ENCODE measurements at places on chromosomes 5 and 9.

GRCh38 chr9:30116673-30117217 is 2267.7 kb upstream of the ACO1 start:
- DNase-seq = no peak

DNA sequence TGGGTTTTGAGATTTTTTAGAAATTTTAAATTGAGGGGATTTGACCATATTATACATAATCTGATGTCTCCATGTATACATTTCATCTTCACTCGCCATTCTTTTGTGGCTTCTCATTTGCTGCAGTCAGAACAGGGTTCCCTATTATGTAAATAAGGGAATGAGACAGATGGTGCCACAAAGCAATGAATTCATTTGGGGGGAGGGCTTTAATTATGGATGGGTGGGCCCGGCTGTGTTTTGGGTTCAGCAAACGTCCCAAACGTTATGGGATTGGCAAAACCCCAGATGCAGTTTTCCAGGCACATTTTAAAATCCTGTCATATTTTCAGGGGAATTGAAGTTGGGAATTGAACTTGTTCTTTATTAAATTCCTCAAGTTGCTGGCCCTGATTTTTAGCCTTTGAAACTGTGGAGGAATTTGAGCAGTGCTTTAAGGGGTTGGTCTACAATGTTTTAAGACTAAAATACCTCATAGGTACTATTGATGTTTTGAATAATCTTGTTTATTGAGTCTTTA is 558.5 kb upstream of the ZNF462 start:
- no peak for DNase-seq

DNA sequence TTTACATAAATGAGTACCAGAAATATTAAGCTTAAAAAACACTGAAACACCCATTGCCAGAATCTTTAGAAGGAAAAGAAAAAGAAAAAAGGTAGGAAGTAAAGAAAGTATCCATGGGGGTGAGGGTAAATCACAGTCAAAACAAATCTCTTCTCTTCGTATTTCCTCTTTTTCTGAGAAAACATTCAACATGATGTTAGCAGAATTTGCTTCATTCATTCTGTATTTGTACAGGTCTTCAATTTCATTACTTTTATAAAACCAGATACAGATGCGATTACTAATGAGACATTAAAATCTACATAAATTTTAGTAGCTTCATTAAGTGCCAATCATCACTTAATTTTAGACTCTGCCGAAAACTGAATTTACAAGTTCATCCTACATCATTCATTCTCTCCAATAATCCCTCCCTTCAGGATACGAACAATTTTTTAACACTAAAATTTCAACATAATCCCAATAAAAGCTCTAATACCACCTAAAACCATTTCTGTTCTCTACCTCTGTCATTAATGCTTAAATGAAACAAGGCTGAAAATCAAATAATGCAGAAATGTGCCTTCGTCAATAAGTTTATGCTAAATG is 7.0 kb downstream of the NR3C1 start:
- no peak for DNase-seq

DNA sequence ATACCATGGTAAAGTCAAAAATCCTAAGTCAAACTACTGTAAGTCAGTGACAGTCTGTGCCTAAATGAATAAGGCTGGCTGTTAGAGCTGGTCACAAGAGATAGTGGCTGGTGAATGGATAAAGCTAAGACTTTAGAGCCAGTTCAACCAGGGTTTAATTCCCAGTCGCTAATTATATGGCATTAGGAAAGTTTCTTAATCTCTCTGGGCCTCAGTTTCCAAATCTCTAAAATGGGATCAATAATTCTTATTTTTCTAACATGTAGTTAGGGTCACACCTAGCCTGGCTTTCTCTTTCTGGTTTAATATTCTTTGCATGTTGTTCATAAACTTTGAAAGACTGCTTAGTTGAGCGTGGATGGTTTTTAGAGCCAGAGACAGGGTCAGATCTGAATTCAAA is 64.8 kb downstream of the SMIM15 start:
- DNase-seq = no peak

DNA sequence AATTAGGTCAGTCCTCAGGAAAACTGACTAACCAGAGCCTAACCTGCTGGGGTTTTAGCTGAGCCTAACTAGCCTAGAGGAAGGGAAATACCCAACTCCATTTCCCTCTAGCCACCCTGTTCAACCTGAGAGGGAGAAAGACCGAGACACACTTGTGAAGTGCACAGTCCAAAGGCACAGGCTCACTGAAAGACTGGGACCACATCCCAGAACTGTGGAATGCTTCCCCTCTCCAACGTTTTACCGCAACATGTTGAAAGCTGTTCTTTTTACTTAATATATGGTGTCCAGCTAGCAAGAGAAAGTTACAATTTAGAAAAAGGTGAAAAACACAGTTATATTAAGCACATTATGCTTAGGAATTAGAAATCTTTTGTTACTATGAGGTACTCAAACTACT is 76.8 kb upstream of the SIMC1 start:
- no peak for DNase-seq

DNA sequence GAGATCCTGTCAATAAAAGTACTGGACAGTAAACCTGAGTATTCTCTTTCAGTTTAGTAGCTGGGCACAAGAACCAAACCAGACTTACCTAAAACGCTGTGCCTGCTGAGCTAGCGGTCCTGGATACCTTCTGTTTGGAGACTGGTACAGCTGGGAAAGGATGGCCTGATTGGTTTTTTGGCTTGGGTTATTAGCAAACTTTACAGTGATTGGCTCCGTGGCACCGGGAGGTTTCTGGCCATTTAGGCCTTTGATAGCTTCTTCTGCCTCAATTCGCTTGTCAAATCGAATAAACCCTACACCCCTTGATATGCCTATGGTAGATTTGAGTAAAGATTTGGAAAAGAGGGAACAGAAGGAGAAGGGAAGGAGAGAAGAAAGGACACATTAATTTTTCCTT is 124.7 kb downstream of the ELAVL2 start:
- DNase-seq = no peak

- no peak for DNase-seq
These were observed 158.8 kb downstream of the DEPDC1B start for GRCh38 chr5:60540856-60541805.
